CD4-positive, CD25-positive, alpha-beta regulatory T cell (primary cell): ENCODE measurements at places on chromosomes 16 and 17. TPM values are rescaled to one million over a fixed set of nuclear protein-coding genes. Genes with fewer than 3 reads are reported as not detected.

DNA sequence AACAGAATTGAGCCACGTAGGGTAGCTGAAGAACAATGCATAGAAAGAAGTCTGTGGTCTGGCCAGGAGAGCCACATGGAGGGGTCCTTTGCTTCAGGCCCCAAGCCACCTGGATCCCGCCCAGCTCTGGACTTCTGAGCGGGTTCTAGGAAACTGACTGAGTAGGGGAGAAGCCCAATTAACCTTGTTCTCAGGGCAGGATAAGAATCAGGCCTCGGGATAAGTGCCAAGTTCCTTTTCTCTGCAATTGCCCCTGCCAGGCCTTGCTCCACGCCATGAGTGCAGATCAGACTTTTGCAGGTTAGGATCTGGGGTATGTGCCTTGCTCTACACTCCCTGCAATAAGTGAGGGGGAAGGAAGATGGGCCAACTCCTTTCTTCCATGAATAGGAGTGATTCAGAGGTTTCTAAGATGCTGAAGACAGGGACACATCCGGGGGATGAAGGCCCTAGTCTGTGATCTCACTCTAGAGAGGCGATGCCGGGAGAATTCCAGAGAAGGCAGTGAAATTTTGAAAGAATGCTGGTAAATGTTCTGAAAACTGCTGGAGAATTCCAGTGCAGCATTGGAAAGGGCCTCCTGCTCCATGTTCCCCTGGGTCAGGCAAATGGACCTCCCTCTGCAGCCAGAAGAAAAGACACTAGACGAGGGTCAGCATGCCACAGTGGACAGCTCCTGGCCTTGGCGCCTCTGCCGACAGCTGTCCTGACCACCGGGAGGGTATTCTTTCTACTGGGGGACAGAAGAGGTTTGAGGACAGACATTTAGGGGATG lies 5.8 kb downstream of the NEUROD2 start:
- no peak for DNase-seq

DNA sequence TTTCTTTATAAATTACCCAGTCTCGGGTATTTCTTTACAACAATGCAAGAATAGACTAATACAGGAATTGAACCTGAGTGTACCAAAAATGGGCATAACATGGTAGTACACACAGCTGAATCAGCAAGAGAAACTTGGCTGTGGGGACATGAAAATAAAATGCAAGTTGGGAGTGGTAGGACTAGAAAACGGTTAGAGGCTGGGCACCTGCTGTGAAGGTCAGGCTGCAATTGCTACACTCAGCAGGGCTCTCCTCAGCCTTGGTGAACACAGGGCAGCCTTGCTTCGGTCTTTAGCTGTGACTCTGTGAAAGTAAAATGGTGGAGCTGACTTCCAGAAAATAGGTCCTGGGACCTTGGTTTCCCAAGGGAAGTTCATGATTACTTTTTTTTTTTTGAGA lies 45.6 kb downstream of the CNGB1 start:
- no peak for DNase-seq

DNA sequence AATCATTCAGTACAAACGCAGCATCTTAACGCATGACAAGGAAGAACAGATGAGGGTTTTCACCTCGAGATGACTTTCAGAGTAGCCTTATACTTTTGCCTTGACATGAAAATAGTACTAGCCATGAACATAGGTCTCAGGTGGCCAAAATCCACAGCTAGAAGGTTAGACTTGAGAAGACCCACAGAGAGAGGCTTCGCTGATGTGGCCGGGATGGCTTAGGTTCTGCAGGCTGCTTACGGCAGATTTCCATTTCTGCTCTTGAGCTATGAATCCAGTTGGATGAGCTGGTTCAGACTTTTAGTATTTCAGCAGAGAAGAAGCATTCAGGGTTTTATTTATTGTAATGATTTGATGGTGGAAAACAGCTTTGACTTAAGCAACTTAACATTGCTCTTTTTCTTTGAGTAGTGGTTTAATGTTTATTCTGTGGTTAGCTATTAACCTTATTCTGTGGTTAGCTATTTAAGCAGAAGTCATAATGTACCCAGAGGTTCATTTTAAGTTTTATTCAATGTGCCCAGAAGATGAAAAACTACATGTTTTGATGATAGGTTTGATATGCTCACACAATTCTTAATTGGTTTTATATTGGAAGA lies 7.6 kb downstream of the KRT24 start:
- no peak for DNase-seq

DNA sequence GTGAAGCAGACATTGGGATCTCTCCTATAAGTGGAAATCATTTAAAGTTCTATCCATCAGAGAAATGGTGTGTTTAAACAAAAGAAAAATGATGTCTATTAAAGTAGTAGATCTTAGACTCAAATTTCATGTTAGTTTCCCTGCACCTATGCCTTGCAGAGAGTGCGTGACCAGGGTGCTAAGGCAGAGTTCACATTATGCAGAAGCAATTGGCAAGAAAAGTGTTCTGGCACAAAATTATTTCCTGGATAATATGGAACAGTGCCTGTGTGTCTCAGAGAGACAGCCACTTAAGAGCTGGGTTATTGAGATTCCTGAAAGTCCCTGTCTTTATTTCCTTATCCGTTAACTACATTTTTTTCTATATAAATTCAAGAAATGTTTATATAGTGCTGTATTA lies 457.0 kb downstream of the CDH8 start:
- DNase-seq: no peak

GRCh38 chr17:732902-733720 lies 715 bp downstream of the TLCD3A start:
- DNase-seq: no peak

DNA sequence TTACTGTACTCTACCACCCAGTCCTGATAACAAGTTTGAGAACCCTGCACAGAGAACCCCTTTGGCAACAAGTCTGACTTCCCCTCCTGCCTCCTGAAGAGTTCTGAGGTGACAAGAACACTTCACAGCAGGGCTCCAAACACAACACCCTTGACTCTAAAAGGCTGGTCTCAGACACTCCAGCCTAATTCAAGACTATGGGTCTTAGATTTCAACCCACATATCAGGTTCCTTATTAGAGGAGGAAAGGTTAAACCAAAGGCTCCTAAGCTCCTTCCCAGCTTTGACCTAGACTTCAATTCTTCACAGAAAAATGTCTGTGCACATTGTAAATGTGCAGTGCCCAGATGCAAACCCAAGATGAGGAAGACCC lies 23.0 kb downstream of the RANBP10 start:
- DNase-seq: no peak

The TNFRSF17 gene
- total RNA-seq: not detected

DNA sequence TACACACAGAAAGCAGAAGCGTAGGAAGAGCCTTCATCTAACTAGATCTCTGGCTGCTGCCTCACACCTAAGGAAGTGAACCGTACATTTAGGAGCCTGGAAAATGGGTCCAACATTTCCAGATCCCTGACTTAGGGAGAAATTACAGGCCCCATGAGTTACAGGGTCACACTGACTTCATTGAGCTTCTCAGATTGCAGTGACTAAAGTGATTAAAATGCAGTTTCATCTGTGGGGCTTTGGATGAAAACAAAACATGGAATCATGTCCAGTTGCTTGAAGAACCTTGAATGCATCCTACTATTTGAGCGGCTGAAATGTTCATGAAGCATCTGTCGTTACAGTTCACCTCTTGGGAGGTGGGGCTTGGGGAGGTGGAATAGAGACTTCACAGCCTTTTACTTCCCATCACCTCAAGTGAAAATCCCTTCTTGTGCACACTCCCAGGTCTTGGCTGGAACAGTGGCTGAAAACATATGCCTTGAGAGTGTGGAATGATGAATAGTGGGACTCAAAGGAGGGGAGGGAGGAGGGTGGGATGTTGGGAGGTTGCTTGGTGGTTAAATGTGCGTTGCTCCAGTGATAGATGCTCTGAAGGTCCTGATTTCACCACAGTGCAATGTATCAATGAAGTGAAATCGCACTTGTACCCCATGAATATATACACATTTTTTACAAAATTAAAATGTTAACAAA lies 19.7 kb downstream of the TEKT3 start:
- DNase-seq: no peak

DNA sequence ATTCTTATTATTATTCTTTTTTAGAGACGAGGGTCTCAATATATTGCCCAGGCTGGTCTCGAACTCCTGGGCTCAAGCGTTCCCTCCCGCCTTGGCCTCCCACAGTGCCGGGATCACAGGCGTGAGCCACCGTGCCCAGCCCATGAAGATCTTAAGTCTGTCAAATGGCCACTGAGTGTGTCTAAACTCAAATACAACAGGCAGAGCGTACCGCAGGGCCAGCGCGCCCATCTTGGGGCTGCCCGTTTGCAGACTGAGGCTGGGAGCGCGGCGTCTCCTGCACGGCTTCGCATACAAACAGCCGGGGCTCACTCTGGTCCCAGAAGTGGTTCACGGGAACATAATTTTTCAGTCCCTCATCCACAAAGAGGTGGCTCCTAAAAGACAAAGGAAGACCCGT lies 30.3 kb downstream of the TMEM204 start:
- DNase-seq: no peak

The TRAPPC2L gene
- 49.5 TPM for total RNA-seq

The SLC4A1 gene
- total RNA-seq: not detected

GRCh38 chr16:56744996-56745640 lies 15.2 kb downstream of the NUP93 start:
- DNase-seq: no peak

- DNase-seq: no peak
These were observed 19.0 kb downstream of the CENPX start for GRCh38 chr17:82003411-82004381.

The OXLD1 gene
- total RNA-seq: 37.7 TPM

GRCh38 chr16:55203570-55203969 lies 120.4 kb upstream of the IRX6 start:
- no peak for DNase-seq

The SLC13A2 gene
- total RNA-seq: not detected

DNA sequence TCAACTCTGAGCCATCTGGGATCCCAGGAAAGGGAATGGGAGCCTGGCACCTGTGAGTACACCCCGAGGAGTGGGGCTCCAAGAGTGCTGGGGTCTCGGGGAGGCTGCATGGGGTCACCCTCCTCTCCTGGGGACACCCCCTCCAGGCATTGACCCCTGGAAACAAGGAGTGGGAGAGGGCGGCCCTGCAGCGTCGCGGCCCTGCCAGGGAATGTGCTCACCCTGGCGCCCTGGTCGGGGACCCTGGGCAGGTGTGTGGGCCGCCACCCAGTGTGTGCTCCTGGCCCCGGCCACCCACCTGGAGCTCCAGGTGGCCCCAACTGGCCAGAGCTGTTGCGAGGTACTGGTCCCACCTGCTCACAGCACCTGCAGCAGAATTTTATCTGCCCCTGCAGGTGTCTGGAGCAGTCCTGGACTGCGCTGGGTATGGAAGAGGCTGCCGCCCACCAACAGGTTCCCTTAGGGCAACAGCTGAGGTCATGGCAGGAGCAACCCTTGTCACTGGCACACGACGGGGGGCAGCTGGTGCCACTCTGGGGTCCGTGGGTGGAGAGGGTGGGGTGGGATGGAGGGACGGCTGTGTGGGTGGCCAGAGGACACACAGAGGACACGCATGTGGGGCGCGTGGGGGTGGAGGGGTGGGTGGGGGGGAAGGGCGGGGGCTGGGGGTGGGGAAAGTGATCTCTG lies 5.4 kb upstream of the PABPN1L start:
- DNase-seq: no peak

DNA sequence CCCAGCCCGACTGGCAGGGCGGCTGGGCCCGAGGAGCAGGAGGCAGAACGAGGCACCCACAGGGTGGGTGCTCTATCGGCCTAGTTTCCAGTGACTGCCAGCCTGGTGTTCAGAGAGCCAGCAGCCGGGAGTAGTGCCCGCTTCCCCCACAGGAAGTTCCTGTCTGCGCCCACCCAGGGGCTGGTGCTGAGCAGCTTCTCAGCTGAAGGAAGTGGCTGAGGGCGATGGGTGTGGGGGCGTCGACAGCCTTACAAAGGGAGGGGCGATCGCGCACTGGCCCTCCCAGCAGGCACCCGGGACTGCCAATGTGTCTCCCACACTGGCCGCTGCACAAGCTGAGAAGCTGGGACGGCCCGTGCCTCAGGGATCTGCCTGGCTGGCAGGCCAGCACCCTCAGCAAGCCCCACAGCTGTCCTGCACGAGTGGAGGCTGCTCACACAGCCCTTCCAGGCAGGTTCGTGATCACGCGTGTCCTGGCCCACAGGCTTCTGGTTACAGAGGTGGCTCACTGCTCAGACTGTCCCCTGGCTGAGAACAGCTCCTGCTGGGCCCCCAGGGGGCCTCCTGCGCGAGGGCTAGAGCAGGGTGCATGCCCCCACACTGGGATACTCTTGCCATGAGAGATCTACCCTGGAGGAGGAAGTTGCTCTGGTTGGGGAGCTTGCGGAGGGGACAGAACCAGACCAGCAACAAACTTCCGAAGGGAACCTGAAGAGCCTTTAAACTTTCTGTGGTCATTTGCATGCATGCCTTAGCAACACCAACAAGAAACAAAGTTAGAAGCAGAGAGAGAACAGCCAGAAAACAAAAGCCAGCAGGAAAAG lies 2.5 kb downstream of the RNF166 start:
- peak; percentile 62 for DNase-seq

DNA sequence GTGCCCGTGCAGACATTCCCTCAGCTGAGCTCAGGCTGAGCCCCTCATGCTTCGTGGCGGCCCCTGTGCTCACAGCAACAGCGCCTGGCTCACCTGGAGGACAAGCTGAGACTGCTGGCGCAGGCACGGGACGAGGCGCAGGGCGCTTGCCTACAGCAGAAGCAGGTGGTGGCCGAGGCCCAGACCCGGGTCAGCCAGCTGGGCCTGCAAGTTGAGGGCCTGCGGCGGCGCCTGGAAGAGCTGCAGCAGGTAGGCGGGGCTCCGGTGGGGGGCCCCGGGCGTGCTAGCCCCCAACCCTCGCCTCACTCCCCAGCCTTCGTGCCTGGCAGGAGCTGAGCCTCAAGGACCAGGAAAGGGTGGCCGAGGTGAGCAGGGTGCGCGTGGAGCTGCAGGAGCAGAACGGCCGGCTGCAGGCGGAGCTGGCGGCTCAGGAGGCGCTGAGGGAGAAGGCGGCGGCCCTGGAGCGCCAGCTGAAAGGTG lies 1.4 kb upstream of the RAC3 start:
- peak; percentile 21 for DNase-seq

DNA sequence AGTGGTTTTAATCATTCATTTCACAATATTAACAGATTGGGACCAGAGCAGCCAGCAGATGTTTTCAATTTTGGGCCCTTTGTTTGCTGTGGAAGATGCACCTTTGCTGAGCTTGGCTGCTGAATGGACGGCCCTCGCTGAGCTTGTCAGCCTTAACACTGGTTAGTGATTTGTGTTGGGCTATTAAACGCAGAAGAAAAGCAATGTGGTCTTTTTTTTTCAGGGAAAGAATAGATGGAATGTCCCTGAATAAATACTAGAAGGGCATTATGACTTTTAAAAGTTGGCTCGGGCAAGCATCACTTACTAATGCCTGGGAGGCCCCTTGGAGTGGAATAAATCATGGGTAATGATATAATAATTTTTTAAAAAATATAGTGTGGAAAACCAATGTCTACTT lies 297.0 kb downstream of the MAP2K6 start:
- DNase-seq: no peak

The CD300LB gene
- not detected for total RNA-seq

- no peak for DNase-seq
These were observed 54.8 kb downstream of the CRISPLD2 start for GRCh38 chr16:84874553-84874952.

GRCh38 chr17:20987511-20987910 lies 55.3 kb downstream of the USP22 start:
- no peak for DNase-seq

The NGFR gene
- total RNA-seq: 0.32 TPM
